Endothelial cell of coronary artery (primary cell): ENCODE measurements at places on chromosomes 3 and 15. TPM values are rescaled to one million over a fixed set of nuclear protein-coding genes. Genes with fewer than 3 reads are reported as not detected.

The PIF1 gene
- 6.3 and 8.4 TPM in 2 replicates for total RNA-seq

The CAPN3 gene
- 0.28 and 0.36 TPM in 2 replicates for total RNA-seq

The EPHA6 gene
- total RNA-seq = not detected in 2 replicates

The SOX2 gene
- not detected in 2 replicates for total RNA-seq

The DZIP3 gene
- 5.1 and 5.2 TPM in 2 replicates for total RNA-seq

The AP4E1 gene
- total RNA-seq = 7.5 and 9.4 TPM in 2 replicates

The CD86 gene
- total RNA-seq = under 0.01 TPM in 1 of 2 replicates, not detected in the other

The EAF2 gene
- total RNA-seq = 2.0 and 3.1 TPM in 2 replicates

The HHLA2 gene
- not detected in 2 replicates for total RNA-seq

The RTP1 gene
- not detected in 2 replicates for total RNA-seq

The ATP10A gene
- 4.3 TPM in 1 of 2 replicates, not detected in the other for total RNA-seq

The LTF gene
- total RNA-seq = 0.09 TPM in 1 of 2 replicates, not detected in the other

The TMCO5A gene
- not detected in 2 replicates for total RNA-seq

The CKMT1A gene
- total RNA-seq = not detected in 2 replicates

The PPCDC gene
- total RNA-seq = 6.0 and 9.1 TPM in 2 replicates

The ACAN gene
- total RNA-seq = not detected in 2 replicates

The CCDC13 gene
- total RNA-seq = 0.38 and 0.54 TPM in 2 replicates

The ST8SIA2 gene
- not detected in 2 replicates for total RNA-seq

The PGBD4 gene
- 0.90 and 2.0 TPM in 2 replicates for total RNA-seq

The HCLS1 gene
- 53.7 and 65.9 TPM in 2 replicates for total RNA-seq

The THAP10 gene
- 1.1 and 1.3 TPM in 2 replicates for total RNA-seq

The ZMYND10 gene
- total RNA-seq = 0.36 and 0.38 TPM in 2 replicates

The PAK6 gene
- not detected in 2 replicates for total RNA-seq

The GABRR3 gene
- total RNA-seq = not detected in 2 replicates

The IQCF5 gene
- not detected in 2 replicates for total RNA-seq

The CD96 gene
- not detected in 2 replicates for total RNA-seq

The IL17RE gene
- total RNA-seq = 0.18 and 0.19 TPM in 2 replicates

The GOLIM4 gene
- total RNA-seq = 56.9 and 64.0 TPM in 2 replicates

The PPP1R14D gene
- not detected in 2 replicates for total RNA-seq

The CCDC32 gene
- 15.3 and 20.9 TPM in 2 replicates for total RNA-seq

The INKA1 gene
- total RNA-seq = 18.9 and 23.4 TPM in 2 replicates

The KLHL6 gene
- total RNA-seq = 5.9 and 7.5 TPM in 2 replicates

The PTX3 gene
- total RNA-seq = 407 and 824 TPM in 2 replicates

The GAP43 gene
- not detected in 2 replicates for total RNA-seq

The CD200R1 gene
- total RNA-seq = not detected in 2 replicates

The POPDC2 gene
- total RNA-seq = 0.09 TPM in 2 replicates

The OR4F6 gene
- not detected in 2 replicates for total RNA-seq
